ENCODE measurements at places on chromosomes 7 and 10.

GRCh38 chr10:102230264-102230860 lies 4.3 kb downstream of the ELOVL3 start:
- DNase-seq, result peak; percentile 45

GRCh38 chr10:28676326-28676967 lies 874 bp upstream of the BAMBI start:
- peak; percentile 6 for DNase-seq

DNA sequence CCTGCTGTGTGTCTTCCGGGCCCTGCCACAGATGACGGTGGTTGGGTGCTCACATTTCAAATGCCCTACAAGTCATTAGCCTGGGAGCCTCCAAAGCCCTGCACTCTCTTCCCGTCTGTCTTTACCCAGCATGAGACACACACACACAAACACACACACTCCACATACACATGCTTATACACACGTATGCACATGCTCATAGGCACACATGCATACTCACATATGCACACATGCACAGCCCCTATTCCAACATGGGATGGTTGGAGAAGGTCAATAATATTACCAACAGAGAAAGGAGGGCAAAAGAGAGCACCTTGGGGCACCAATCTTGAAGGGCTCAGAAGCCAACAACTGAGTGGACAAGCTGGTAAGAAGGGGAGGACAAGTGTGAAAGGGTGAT lies 19.0 kb downstream of the SUN3 start:
- no peak for DNase-seq

- no peak for DNase-seq
Observed at GRCh38 chr7:24902931-24903330, 77.0 kb downstream of the OSBPL3 start.

DNA sequence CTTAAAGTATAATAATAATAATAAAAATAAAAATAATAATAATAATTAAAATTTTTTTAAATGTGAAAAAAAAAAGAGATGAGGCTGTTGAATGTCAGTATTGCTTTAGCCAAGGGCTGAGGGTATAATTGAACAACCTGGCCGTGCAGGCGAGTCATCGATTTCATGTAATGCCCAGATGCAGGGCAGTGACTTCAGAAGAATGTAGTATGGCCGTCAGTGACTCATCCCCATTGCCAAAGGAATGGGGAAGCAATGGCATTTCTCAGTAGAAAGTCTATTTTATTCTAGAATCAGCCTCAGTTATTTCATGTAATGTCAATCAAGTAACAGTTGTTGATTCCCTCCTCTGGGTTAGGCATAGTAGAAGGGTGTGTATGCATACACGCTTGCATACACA lies 516.4 kb downstream of the GLRX3 start:
- no peak for DNase-seq

All from activated naive CD8-positive, alpha-beta T cell treated with anti-CD3 and anti-CD28 coated beads, Interleukin-2, amount 50 U/mL, for 24 hours (primary cell).